ENCODE measurements at places on chromosomes 4 and X.

- DNase-seq, result no peak
These were observed 175.8 kb upstream of the NPY2R start for GRCh38 chr4:155032521-155033229.

GRCh38 chrX:79182616-79183015, 38.1 kb downstream of the GPR174 start:
- DNase-seq, result no peak

GRCh38 chr4:74394476-74395136, 29.7 kb downstream of the EREG start:
- DNase-seq, result no peak

DNA sequence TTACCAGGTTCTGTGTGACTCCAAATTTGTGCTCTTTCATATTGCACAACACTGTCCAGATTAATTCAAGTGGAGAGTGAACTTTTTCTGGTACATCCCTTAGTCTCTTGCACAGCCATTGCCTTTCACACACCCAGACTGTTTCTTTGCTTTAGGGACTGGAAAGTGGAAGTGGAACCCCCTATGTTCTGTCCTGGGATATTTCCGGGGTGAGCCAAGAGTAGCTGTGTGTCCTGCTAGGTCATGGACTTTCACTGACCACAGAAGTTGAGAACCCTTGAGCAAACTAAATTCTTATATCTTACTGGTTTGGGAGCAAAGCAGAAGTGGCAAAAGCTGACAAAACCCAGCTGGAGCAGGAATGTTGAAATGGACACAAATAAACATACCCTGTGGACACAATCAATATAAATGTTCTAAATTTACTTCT, 10.3 kb upstream of the VSIG4 start:
- DNase-seq, result no peak

- DNase-seq, result no peak
These were observed 1313.7 kb upstream of the PABPC4L start for GRCh38 chr4:135515295-135515694.

DNA sequence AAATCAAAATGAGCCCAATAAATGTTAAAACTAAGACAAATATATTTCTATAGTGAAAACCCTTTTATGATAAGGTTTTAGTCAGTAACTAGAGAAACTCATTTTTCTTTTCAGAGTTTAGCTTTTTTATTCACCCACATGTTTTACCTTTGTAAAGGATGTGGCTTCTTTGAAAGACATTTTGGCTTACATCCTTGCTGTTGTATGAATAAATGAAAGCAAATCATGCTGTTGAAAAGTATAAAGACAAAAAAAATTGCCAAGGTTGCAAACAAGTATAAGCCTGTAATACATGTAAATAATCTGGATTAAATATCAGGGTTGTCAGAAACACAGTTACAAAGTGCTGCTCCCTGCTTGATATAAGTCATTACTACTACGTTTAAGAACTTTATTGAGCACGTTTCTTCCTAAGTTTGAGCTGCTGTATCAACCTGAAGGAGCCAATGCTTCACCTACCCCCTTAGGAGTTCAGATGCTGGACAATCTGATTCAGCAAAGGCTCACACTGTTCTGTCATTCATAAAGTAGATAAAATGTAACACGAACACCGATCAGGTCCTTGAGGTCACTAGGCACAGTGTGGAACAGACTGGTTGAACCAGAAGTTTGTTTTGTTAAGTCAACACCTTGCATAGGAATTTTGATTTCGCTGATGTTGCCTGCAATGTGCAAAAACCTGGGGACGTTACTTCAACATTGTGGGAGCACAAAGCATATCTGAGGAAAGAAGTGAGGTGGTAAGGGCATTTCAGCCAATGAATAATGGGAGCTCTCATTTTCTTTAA, 321.2 kb upstream of the BMP3 start:
- no peak for DNase-seq

DNA sequence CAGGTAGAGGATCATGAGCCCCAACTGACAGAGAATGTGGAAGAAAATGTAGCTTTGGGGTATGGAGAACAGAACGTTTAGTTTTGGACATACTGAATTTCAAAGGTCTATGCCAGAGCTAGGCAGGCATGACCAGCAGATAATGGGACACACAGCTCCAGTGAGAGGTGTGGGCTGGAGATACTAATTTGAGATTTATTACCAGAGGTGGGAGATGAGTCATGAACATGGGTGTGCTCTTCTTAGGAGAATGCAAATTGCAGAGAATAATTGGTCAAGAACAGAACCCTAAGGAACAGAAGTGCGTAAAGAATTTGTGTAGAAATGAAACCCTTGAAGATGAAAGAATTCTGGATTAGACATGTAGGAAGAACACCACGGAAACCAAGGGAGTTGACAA, 125.2 kb downstream of the PACRGL start:
- no peak for DNase-seq

DNA sequence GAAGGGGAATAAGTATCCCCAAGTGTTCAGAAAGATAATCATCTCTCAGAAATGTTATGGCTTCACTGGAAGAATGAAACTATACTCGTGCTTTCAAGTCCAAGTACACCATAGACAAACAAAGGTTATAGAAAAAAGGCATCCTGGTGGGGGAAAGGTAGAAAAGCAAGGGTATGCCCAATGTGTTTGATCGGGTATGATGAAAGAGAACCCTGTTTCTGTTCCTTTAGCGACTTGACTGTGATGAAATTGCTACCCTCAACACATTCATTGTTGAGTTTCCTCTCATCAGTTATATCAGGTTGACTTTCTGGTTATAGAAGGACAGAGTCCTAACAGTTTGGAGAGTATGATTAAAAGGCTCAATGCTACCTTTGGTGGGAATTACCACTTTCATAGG, 464.3 kb downstream of the GRXCR1 start:
- DNase-seq, result no peak

GRCh38 chr4:129179276-129179675, 83.3 kb downstream of the C4orf33 start:
- no peak for DNase-seq

GRCh38 chrX:27186671-27187070, 276.5 kb downstream of the PPP4R3C start:
- no peak for DNase-seq

GRCh38 chr4:110472583-110473329, 3.2 kb upstream of the ENPEP start:
- no peak for DNase-seq

GRCh38 chrX:150766351-150767044, 73.3 kb downstream of the MTMR1 start:
- DNase-seq, result no peak

- DNase-seq, result no peak
These were observed 27.0 kb downstream of the TMEM31 start for GRCh38 chrX:103737696-103738095.

DNA sequence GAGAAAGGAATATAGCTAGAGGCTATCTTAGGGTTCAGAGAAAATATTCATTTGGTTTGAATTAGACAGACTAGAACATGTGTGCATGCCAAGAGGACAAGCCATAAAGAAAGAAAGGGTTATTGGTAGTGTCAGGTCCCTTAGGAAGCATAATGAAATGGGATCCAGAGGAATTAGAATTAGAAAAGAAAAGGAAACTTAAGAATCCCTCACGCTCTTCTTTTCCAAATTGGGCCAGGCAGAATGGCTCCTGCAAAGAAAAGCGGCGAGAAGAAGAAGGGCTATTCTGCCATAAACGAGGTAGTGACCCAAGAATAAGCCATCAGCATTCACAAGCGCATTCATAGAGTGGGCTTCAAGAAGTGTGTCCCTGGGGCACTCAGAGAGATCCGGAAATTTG, 4.9 kb upstream of the ABCG2 start:
- no peak for DNase-seq

DNA sequence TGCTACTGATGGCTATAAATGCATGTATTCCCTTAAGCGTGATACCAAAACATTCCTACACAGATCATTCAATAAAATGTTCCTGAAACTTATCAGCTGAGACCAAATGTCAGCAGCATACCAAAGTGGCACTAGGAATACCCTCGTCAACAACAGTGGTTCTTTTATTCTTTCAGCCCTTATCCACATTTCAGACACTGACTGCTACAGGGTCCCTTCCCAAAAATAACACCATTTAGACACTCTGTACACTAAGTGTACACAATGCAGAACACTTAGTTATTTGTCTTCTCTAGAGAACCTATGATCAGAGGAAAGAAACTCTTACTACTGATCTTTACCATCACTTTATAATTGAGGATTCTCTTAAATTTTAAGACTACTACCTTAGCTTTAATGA, 94.1 kb downstream of the ATRX start:
- no peak for DNase-seq

DNA sequence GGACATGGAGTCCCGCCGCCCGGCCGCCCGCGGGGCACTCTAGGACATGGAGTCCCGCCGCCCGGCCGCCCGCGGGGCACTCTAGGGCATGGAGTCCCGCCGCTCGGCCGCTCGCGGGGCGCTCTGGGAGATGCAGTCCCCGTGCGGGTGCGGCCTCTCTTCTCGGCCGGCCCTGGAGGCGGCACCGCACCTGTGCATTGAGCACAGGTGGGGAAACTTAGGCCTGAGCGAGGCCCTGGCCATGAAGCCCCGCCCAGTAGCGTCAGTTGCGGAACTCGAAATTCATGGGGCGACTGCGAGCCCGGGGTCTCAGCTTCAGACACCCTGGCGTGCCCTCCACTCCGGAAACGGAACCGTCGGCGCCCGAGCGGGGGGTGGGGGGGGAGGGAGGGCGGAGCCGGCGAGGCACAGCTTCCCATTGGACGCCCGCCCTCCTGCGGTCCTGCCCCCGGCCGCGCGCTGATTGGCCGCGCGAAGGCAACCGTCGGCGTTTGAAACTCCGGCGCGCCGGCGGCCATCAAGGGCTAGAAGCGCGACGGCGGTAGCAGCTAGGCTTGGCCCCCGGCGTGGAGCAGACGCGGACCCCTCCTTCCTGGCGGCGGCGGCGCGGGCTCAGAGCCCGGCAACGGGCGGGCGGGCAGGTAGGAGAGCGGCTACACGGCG, at the start of the genes TACC3 and TMEM129:
TSS of gene TACC3 (plus strand) at position 519 of the 663 bp plus-strand sequence. CDS start 1,901 bp downstream, outside the sequence.
TSS of gene TMEM129 (minus strand) at position 321 of the 663 bp plus-strand sequence. CDS start 486 bp downstream, outside the sequence.
- peak; percentile 96 for DNase-seq

DNA sequence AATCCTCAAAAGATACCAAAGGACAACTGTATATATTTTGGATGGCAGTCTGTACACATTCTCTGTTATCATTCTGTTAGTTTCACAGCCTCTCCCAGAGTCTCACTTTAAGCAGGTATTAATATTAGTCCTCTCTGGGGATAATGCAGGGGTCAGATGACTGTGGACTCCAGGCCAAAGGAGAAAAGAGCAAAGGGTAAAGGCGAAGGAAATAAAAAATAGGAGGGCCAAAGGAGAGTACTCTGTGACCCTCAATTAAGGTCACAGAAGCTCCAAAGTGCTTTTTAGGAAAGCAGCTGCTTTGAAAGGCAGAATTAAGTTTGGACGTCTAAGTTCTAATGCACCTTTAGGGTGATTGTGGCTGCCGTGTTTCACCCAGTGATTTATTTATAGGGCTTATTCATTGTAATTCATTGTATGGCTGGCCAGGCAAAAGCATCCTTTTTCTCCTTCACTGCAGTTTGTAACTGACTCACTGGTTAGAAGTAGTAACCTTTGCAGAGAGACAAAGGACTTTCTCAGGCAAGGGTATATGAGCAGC, 7.8 kb downstream of the MSMO1 start:
- no peak for DNase-seq

GRCh38 chr4:2322841-2323240, 60.9 kb upstream of the MXD4 start:
- DNase-seq, result peak; percentile 15

DNA sequence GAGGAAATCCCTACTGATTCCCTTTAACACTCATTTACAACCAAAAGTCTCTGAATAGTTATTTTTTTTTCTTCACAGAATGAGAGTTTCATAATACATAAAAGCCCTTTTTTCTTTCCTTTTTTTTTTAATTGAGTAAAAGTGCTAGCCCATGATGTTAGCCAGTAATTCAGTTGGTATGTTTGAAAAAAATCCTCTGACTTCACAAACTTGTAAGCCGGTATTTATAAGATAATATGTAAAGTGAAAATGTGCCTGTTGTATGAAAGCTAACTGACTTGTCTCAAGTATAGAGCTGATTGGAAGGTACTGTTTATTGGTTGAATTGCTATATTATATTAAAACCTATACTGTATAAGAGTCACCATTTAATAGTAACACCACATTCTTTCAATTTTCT, 70.2 kb upstream of the NEIL3 start:
- no peak for DNase-seq

DNA sequence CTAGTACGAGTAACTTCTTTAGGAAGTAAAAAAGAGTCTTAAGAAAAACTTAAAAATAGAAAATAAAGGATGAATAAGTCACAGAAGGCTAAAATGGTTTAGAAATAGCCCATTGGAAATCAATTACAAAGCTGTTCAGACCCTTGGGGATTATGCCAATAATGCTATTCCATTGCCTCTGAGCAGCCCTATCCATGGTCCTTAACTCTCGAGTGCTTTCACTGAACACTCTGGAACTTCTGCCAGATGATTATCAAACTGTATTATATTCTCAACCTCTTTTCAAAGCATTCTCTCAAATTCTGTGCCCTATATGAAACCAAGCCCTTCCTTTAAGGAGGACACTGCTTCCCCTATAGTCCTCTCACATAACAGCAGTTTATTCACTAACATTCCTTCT, 17.0 kb downstream of the SLC9B1 start:
- DNase-seq, result no peak

All from suprapubic skin (tissue), 4 donors.